ENCODE measurements at places on chromosomes 7 and 10.
A peak's percentile ranks its signal among the peaks of the same experiment; 100 is the strongest.

GRCh38 chr10:78378192-78378591 is 344.5 kb downstream of the RPS24 start:
- no peak for DNase-seq

- DNase-seq: no peak
These were observed 35.8 kb downstream of the JAKMIP3 start for GRCh38 chr10:132101529-132101928.

DNA sequence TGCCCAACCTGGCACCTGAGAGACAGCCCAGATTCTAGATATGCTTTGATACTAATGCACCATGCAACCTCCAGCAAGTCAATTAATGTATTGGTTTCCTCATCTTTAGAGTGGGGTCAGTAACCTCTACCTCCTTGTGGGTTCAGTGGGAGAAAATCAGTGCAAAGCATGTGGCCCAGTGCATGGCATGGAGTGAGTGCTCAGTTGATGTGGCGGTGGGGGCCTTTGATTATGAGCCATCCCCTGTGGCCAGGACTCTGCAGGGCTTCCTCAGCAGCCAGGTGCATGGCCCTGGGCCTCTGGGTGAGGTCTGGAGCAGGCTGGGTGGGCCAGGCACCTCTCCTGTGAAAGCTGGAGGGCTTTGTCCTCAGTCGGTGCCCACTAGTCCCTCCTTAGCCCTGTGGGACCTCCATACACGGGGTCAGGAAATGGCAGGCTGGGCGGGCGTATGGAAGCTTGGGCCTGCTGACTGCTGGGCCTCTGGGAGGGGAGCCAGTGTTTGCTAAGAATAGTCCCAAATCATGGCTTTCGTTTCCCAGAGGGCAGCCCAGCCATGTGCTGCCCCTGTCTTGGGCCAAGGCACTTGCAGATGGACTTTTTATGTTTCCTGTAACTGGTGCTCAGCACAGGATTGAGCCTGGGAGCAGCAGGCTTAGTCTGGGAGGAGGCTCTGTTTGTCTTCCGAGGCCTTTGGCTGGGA is 3.4 kb downstream of the PALD1 start:
- DNase-seq: no peak

DNA sequence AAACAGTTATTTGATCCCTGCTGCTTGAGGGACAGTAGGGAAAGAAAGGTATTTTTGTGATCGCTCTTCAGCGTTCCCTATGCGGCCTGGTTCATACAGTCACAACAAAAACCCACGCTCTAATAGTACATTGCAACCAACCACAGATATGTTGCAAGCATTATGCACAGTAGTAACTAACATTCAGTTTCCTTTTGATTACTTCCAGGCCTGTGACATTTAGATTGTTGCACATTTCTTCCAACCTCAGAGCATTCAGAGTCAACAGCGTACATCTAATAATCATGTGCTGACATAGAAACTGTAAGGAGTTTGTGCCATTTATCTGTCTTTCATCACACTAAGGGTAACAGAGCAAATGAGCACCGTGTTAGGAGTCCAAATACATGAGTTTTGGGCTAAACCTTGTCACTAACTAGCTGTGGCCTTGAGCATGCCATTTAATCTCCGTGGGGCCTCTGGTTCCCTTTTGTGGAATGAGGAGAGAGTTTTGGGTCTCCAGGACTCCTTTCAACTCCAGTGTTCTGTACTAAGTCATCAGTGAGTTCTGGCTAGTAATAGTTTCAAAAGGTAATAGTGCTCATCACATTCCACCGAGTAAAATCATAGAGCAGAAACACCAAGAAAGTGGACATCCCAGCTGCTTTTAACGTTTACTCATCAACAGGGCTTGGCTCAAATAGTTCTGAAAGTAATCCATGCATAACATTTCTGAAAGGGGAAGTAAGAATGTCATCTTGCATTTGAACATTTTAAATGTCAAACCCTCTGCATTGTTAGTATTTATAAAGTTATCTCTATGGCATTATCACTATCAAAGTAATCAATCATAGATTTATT is 99.0 kb upstream of the FZD1 start:
- peak; percentile 60 for DNase-seq

DNA sequence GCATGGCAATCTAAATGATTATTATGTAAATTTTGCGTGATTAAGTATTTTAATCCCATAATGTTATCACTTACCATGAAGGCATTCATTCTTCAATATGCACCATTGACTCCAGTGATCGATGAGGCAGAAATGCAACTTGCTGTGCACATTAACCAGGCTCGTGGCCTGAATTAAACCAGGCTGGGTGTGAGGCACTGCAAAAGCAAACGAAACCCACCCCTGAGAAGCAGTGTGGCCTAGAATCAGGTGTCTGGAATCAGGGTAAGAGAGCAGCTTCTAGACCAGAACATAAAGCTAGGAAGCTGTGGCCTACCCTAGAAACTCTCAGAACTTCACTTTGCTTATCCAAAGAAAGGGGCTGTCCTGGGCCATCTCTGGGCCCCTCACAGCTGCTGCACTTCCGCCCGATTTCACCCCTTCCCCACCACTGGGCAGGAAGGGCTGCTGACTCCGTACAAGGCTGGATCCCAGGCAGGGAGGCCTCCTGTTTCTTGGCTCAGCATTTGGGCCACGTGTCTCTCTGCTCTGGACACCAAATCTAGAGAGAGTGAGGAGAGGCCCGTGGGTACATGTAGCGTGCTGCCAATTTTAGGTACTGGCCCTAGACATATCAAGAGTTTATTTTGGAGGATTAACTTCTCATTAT is 4.4 kb downstream of the PTPRE start:
- DNase-seq: no peak

DNA sequence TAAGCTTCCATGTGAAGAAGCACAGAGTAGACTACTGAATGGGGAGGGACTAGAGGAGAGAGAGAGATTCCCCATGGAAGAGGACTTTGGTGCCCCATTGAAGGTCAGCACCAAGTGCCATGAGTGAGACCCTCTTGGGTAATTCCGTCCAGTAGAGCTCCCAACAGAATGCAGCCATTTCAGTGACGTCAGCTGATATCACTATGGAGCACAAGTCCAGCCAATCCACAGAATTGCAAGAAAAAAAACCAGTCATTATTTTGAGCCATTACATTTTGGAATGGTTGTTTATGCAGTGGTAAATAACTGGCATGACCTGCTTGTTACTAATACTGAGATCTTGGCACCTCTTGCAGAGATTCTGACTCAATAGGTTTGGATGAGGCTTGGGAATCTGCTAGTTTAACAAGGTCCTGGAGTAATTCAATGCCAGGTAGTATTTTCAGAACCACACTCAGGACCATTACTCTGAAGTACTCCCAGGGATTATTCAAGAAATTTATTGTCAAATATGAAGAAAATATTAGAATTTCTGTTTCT is 52.6 kb upstream of the SP8 start:
- DNase-seq: no peak

GRCh38 chr7:40845943-40846342 is 711.1 kb downstream of the SUGCT start:
- no peak for DNase-seq

GRCh38 chr10:104234934-104235333 is 2.8 kb upstream of the CFAP43 start:
- DNase-seq: no peak

- no peak for DNase-seq
These were observed 671 bp upstream of the ATAD1 start for GRCh38 chr10:87818505-87819288.

DNA sequence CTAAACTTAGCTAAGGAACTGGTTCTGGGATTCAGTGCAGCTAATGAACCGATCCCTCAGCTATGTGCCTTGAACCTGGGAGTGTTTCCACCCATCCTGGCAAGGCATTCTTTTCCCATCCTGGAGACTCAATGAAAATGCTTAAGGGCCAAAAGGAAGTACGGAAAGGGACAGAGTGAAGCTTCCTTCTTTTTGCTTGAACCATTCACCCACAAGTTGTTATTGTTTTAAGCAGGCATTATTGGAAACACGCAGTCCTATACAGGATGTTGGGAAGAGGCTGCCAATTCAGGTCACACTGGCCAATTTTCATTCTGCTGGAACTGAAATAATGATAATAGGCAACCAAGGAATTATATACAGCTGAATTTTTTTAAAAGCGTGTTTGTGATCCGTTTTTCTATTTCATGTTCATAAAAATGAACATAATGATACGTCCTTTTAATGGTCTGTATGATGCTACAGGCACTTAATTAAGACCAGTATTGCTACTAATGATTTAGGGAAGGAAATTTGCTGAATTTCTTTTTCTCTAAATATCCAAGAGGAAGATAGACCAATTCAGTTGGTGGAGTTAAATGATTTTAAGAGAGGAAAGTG is 57.8 kb upstream of the FZD1 start:
- no peak for DNase-seq

GRCh38 chr10:51649064-51649463 is 50.3 kb downstream of the CSTF2T start:
- DNase-seq: no peak

- no peak for DNase-seq
These were observed 21.9 kb upstream of the GDF10 start for GRCh38 chr10:47278152-47278473.

GRCh38 chr7:66754541-66754940 is 14.0 kb downstream of the RABGEF1 start:
- no peak for DNase-seq

DNA sequence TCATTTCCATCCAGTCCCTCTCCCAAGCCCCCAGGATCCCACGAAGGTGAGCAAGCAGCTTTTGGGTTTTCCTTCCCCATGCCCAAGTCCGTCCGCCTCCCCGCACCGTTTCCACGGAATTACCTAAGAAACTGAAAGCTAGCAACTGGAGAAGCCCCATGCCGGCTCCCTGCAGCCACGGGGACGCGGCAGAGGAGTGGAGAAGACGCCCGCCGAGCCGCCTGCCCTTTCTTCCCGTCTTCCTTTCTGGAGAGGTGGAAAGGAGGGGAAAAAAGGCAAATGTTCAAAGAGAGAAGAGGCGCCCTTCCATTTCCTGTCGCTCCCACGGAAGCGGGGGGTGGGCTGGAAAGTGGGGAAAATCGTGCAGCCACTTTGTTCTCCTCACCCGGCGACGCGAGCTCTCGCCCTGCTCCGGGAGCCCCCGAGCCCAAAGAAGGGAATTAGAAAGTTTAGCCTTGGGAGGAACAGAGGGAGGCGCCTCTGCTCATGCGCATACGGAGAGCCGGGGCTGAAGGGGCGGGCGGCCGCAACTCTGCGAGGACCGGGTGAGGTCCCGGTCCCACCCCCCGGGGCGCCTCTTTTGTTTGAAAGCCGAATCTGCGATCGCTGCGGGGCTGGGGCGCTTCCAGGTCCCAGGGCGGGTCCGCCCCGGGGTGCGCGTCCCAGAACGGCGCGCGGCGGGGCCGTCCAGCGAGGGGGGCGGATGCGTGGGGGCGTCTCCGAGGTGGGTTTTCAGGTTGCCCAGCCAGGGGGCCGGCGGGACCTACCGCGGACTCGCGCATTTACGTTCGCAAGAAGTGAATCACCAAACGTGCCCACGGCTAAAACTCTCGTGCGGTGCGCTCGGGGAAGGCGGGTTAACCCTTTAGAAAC is at the start of gene LAMB1:
TSS of gene LAMB1 (minus strand) at position 436 of the 873 bp plus-strand sequence. CDS start at position 160, 276 bp downstream.
- no peak for DNase-seq

DNA sequence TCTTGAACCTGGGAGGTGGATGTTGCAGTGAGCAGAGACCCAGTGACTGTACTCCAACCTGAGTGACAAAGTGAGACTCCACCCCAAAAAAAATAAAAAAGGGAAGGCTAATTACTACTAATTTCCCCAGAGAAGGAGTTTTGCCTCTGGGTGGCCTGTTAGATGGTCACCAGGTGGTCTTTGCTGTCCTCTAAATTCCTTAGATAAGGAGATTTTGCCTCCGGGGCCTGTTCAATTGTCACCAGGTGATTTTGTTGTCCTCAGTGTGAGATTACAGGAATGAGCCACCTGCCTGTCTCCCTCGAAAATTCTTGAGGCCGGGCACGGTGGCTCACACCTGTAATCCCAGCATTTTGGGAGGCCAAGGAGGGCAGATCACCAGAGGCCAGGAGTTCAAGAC is 24.4 kb upstream of the ZMIZ2 start:
- DNase-seq: no peak

DNA sequence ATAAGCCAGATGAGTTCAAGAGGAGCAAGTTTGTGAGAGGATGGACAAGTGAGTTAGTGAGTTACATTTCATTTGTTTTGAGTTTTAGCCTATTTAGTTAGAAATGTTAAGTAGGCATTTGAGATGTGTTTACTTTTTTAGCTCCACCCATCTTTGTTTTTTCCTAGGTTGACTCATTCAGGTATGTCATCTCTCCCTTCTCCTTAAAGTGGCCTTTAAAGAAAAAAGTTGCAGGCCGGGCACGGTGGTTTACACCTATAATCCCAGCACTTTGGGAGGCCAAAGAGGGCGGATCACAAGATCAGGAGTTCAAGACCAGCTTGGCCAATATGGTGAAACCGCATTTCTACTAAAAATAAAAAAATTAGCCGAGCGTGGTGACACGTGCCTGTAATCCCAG is 71.2 kb downstream of the BMPR1A start:
- DNase-seq: no peak

- DNase-seq: peak; percentile 70
These were observed at the start of gene JMJD1C for GRCh38 chr10:63465293-63466143. TSS of gene JMJD1C (minus strand) at chr10:63465977. CDS start at chr10:63465662, 315 bp downstream.

GRCh38 chr7:139231513-139232376 is 708 bp downstream of the UBN2 start:
- no peak for DNase-seq

DNA sequence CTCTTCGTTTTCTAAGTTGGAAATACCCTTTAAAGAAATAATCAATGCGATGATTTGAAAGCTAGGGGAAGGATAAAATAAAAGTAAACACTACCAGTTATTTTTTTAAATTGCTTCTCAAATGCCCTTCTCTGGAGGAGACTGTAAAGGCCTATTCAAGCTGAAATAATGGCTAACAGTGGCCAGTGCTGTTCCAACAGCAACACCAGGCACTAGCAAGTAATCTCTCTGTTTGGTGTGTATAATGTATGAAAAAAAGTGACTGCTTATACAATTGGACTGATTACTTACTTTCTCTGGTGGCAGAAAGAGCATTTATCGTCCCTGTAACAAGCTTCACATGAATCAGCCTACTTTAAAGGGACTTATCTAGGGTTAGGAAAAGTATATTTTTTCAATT is 102.7 kb downstream of the CSTF2T start:
- DNase-seq: no peak

- no peak for DNase-seq
These were observed 49.4 kb upstream of the LRRN3 start for GRCh38 chr7:111041577-111041976.

DNA sequence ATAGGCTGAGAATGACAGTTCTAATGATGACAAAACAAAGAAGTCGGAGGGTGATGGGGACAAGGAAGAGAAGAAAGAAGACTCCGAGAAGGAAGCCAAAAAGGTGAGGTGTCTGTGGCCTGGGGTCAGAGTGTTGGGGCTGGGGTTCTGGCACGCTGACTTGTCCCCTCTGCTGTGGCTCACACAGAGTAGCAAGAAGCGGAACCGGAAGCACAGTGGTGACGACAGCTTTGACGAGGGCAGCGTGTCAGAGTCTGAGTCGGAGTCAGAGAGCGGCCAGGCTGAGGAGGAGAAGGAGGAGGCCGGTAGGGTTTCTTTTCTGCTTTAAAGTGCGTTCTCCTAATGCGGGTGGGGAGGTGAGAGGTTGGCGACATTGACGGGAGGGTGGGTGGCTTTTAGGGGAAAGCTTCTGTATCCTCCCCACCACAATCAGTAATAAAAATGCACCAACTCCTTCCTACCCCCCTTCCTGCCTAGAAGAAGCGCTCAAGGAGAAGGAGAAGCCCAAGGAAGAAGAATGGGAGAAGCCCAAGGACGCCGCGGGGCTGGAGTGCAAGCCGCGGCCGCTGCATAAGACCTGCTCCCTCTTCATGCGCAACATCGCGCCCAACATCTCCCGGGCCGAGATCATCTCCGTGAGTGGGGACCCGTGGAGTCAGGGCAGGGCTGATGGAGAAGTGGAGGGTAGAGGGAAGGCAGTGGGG is 4.6 kb downstream of the UFSP1 start:
- DNase-seq: no peak

All from astrocyte of the cerebellum (primary cell).